ENCODE measurements at places on chromosomes 1 and 21. TPM values are rescaled to one million over a fixed set of nuclear protein-coding genes. Genes with fewer than 3 reads are reported as not detected.

DNA sequence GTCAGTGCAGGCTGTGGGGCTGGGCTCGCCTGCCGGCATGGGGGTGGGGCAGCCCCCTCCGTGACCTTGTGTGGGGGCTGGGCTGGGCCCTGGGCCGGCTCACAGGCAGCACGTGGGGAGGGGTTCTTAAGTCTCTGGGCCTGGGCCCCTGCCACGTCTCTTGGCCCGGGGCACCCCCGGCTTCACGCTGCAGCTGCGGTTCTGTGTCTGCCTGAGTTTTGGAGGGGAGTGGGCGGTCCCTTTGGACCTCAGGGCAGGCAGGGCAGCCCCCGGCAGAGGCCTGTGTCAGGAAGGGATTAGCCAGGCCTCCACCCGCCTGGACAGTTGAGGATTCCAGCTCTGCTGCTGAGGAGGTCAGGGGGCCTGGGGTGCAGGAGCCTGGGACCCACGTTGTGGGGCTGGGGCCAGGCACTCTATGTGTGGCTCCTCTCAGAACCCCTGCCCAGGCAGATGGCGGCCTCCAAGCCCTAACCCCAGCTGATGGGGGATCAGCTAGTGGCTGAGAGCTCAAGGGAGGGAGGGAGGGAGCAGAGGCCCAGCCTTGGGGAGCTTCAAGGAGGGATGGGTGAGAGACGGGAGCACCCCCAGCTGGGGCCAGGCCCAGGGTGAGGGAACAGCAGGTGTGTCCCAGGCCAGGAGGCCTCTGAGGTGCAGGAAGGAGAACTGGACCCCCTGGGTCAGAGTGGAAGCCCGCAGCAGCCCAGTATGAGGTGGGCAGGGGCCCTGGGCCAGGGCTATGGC lies 1.8 kb upstream of the PLCH2 start:
- H3K27ac ChIP-seq = no peak overlapping the region
- no peak for DNase-seq
- H3K36me3 ChIP-seq = no peaks in the 10 kb centered on the region
- no peaks in the 10 kb centered on the region for H3K4me1 ChIP-seq
- no peaks in the 10 kb centered on the region for H3K27me3 ChIP-seq

DNA sequence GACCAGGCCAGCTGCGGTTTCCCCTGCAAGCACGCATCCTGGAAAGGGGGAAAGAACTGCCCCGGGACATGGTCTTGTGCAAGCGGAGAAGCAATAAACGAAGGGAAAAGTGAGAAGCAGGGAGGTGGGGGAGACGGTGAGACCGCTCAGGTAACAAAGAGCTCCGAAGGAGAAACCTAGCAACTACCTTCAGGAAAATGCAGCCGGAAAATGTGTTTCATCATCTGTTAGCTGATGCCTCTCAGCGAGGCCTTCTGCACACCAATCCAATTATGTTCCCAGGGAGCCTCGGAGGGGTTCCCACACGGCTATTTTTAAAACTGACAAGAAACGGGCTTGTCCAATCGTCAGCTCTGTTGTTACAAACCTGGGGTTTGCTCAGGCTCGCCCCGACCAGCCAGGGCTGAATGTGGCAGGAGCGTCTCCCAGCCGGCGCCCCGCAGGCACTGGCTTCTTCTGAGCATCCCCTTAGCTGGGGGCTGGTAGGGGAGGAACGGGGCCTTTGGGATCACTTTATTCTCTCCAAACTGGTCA lies 3.4 kb downstream of the RIPK4 start:
- peaks cover 45% of the 10 kb centered on the region for H3K4me1 ChIP-seq
- H3K27ac ChIP-seq = no peak overlapping the region
- no peaks in the 10 kb centered on the region for H3K36me3 ChIP-seq
- no peak for DNase-seq
- no peaks in the 10 kb centered on the region for H3K27me3 ChIP-seq

DNA sequence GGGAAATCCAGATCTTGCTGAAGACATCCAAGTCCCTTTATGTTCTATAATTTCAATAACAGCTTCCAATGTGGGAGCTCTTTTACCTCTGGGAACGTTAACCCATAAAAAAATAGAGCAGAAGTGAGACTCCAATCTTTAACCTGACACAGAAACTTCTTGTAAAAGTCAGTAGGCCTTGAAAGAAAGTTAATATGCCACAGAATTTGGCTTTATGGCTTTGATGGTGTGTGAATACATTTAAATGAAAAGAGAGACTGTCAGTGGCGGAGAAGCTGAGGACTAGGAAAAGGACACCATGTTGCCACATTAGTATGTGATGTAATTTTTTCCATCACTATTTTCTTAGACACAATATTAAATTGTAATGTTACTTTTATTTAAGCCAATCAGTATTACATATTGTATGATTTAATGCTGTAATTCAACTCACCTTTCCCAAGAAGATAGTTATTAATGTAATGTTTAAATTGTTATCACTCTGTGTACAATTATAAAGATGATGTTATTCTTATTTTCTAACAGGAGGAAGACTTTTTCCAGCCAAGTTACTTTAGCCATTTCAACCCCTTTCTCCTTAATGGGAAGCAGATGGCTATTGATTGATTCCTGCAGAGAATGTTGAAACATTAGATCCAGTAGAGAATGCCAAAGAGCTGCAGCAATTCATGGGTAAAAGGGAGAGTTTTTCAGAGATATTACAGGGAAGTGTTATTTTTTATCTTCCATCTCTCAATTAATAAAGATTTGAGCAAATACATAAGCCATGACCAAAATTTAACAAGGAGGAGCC lies 17.5 kb upstream of the CLDN8 start:
- no peaks in the 10 kb centered on the region for H3K4me1 ChIP-seq
- H3K27me3 ChIP-seq = no peaks in the 10 kb centered on the region
- no peak overlapping the region for H3K27ac ChIP-seq
- no peaks in the 10 kb centered on the region for H3K36me3 ChIP-seq
- no peak overlapping the region for H3K4me3 ChIP-seq

DNA sequence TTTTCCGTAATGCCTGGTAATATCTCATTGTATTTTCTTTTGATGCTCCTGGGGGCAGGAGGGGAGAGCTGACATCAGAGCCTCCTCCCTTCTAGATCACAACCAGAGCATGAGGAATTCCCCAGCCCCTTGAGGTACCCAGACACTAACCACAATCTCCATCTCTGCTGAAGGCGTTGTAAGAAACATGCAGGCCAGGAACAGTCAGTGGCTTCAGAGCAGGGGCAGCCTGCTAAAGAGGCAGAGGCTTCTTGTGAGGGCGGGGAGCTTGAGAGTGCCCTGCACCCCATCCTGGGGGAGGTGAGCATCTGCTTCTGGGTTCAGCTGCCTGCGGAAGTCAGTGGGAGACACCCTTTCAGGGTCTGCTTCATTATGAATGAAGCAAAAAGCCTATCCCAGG lies 19.0 kb downstream of the MAPKAPK2 start:
- H3K27me3 ChIP-seq = no peaks in the 10 kb centered on the region
- H3K4me3 ChIP-seq = no peak overlapping the region
- H3K4me1 ChIP-seq = peaks cover 47% of the 10 kb centered on the region
- no peak overlapping the region for H3K27ac ChIP-seq
- DNase-seq = no peak

GRCh38 chr1:24867084-24867870 lies 62.8 kb downstream of the RUNX3 start:
- H3K4me3 ChIP-seq = no peak overlapping the region
- H3K27me3 ChIP-seq = no peaks in the 10 kb centered on the region
- no peak overlapping the region for H3K27ac ChIP-seq
- H3K36me3 ChIP-seq = no peaks in the 10 kb centered on the region

GRCh38 chr1:53754484-53755312 lies 15.7 kb upstream of the GLIS1 start:
- no peaks in the 10 kb centered on the region for H3K36me3 ChIP-seq
- H3K27me3 ChIP-seq = no peaks in the 10 kb centered on the region
- H3K4me1 ChIP-seq = no peaks in the 10 kb centered on the region
- no peak overlapping the region for H3K4me3 ChIP-seq
- no peak overlapping the region for H3K27ac ChIP-seq

GRCh38 chr1:209629621-209630382 lies 22.4 kb downstream of the LAMB3 start:
- H3K4me3 ChIP-seq = no peak overlapping the region
- no peaks in the 10 kb centered on the region for H3K27me3 ChIP-seq
- peaks cover 12% of the 10 kb centered on the region for H3K4me1 ChIP-seq
- no peaks in the 10 kb centered on the region for H3K36me3 ChIP-seq
- DNase-seq = no peak

DNA sequence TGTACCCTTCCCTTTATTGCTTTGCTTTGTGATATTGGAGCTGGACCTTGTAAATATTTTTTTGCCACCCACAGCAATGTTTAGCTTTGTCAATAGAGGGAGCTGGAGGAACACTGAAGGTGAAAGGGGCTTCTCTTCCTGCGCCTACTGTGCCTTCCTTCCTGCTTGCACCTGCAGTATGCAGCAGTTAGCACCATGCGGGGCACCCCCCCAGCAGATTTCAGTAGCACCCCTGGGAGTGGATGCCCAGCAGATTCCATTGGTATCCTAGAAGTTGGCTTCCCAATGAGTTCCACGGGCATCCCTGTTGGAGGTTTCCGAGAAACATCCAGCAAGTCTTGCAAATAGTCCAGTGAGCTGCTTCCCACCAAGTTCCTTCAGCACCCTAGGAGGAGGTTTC lies 25.6 kb downstream of the S100A10 start:
- peaks cover 5% of the 10 kb centered on the region for H3K4me1 ChIP-seq
- no peaks in the 10 kb centered on the region for H3K36me3 ChIP-seq
- no peak for DNase-seq
- no peak overlapping the region for H3K27ac ChIP-seq
- H3K27me3 ChIP-seq = no peaks in the 10 kb centered on the region
- no peak overlapping the region for H3K4me3 ChIP-seq

DNA sequence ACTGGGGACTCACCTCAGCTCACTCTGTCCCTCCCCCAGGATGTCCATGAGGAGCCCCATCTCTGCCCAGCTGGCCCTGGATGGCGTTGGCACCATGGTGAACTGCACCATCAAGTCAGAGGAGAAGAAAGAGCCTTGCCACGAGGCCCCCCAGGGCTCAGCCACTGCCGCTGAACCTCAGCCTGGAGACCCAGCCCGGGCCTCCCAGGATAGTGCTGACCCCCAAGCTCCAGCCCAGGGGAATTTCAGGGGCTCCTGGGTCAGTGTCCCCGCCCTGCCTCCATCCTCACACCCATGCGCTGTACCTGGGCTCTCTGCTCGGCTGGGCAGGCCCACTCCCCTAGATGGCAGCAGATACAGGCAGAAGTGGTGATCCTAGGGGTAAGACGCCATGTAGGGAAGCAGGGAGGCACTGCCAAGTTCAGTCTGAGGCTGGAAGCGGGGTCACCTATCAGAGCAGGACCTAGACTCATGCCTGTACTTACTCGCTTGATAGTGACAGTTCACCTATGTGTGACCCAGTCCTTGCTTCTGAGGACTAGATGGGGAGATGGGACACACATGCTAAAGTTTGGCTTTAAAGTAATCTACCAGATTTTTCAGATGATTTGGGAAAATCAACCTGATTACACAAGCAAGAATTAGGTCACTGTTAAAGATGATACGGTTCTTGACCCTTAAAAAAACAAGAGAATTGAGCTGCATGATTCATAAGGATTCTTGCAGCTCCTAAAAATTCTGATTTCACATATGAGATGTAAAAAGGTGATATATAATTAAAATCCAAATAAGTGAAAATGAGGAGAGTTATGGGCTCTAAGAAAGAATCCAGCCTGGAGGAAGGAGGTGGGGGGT lies 38.7 kb downstream of the ETNK2 start:
- H3K27ac ChIP-seq = no peak overlapping the region
- no peak overlapping the region for H3K4me3 ChIP-seq
- no peak for DNase-seq
- no peaks in the 10 kb centered on the region for H3K27me3 ChIP-seq

DNA sequence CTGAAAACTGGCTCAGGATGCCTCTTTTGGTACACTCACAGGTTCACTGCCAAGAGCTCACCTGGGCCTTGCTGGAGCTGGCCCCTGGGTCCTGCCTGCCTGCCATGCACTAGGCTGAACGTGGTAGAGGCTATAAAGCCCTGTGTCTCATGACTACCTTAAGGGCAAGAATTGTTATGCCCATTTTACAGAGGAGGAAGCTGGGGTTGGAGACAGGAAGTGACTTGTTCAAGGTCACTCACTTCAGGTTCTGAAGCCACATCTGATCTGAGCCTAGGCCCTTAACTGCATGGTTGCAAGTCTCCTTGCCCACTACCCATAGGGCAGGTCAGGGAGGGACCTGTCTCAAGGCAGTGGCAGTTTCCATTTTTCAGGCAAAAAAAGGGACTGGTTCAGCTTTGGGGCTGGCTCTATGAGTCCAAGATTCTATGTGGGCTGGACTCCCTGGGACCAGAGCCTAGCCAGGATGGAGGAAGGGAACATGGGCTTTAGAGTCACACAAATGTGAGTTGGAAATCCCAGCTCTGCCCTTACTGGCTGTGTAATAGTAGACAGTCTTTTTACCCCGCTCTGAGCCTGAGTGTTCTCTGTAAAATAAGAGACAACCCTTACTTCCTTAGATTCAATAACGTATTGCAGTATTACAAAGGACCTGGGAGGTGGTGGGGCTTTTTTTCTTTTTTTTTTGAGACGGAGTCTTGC lies 7.8 kb downstream of the STK40 start:
- no peak overlapping the region for H3K4me3 ChIP-seq
- no peak for DNase-seq
- no peaks in the 10 kb centered on the region for H3K36me3 ChIP-seq
- no peak overlapping the region for H3K27ac ChIP-seq
- H3K27me3 ChIP-seq = no peaks in the 10 kb centered on the region
- H3K4me1 ChIP-seq = peaks cover 39% of the 10 kb centered on the region

GRCh38 chr1:202873026-202873425 lies 15.9 kb downstream of the RABIF start:
- no peaks in the 10 kb centered on the region for H3K27me3 ChIP-seq
- no peak overlapping the region for H3K27ac ChIP-seq
- H3K4me3 ChIP-seq = no peak overlapping the region
- no peaks in the 10 kb centered on the region for H3K36me3 ChIP-seq

- H3K27ac ChIP-seq = no peak overlapping the region
- H3K4me1 ChIP-seq = no peaks in the 10 kb centered on the region
- H3K4me3 ChIP-seq = no peak overlapping the region
- no peaks in the 10 kb centered on the region for H3K27me3 ChIP-seq
- no peaks in the 10 kb centered on the region for H3K36me3 ChIP-seq
Measured at GRCh38 chr1:1293263-1294249, 13.3 kb downstream of the SCNN1D start.

GRCh38 chr1:205275133-205275532 lies 46.4 kb downstream of the NUAK2 start:
- H3K4me3 ChIP-seq = no peak overlapping the region
- no peak overlapping the region for H3K27ac ChIP-seq
- H3K4me1 ChIP-seq = peaks cover 15% of the 10 kb centered on the region

The MMEL1 gene
- not detected for total RNA-seq

The RGS8 gene
- not detected for total RNA-seq

The FBXO2 gene
- 3.8 TPM for total RNA-seq

The SAMSN1 gene
- total RNA-seq = 20.5 TPM

The FAM151A gene
- total RNA-seq = not detected

The CFAP74 gene
- not detected for total RNA-seq

The PLEKHN1 gene
- total RNA-seq = not detected

The ATF3 gene
- total RNA-seq = 10.7 TPM

All from thoracic aorta (tissue), 2 donors.